Large intestine (tissue), 12 donors: ENCODE measurements at places on chromosomes 4 and X.

- H3K4me1 ChIP-seq: peaks cover 14% of the 10 kb centered on the region
- H3K36me3 ChIP-seq: no peaks in the 10 kb centered on the region
- H3K27ac ChIP-seq: no peak overlapping the region
- no peaks in the 10 kb centered on the region for H3K27me3 ChIP-seq
- no peak for DNase-seq
Observed at GRCh38 chr4:81884986-81885385, 413.3 kb upstream of the RASGEF1B start.

GRCh38 chrX:111041018-111041462 is 55.0 kb upstream of the PAK3 start:
- H3K4me1 ChIP-seq: no peaks in the 10 kb centered on the region
- no peak overlapping the region for H3K4me3 ChIP-seq
- no peaks in the 10 kb centered on the region for H3K27me3 ChIP-seq
- DNase-seq: no peak
- no peaks in the 10 kb centered on the region for H3K36me3 ChIP-seq

- no peak for DNase-seq
- H3K36me3 ChIP-seq: no peaks in the 10 kb centered on the region
- H3K4me3 ChIP-seq: no peak overlapping the region
- no peaks in the 10 kb centered on the region for H3K27me3 ChIP-seq
- peaks cover 3% of the 10 kb centered on the region for H3K4me1 ChIP-seq
Observed at GRCh38 chrX:69150281-69150960, 14.8 kb downstream of the PJA1 start.

- no peak overlapping the region for H3K27ac ChIP-seq
- no peaks in the 10 kb centered on the region for H3K27me3 ChIP-seq
- H3K36me3 ChIP-seq: no peaks in the 10 kb centered on the region
- DNase-seq: no peak
- no peaks in the 10 kb centered on the region for H3K4me1 ChIP-seq
- H3K4me3 ChIP-seq: no peak overlapping the region
Observed at GRCh38 chr4:155972098-155972497, 18.4 kb upstream of the CTSO start.

- H3K27me3 ChIP-seq: no peaks in the 10 kb centered on the region
- no peak for DNase-seq
- no peak overlapping the region for H3K4me3 ChIP-seq
- no peak overlapping the region for H3K27ac ChIP-seq
- no peaks in the 10 kb centered on the region for H3K4me1 ChIP-seq
- no peaks in the 10 kb centered on the region for H3K36me3 ChIP-seq
Observed at GRCh38 chr4:166519774-166520173, 646.7 kb downstream of the TLL1 start.

GRCh38 chr4:76990288-76991080 is 40.9 kb downstream of the SEPTIN11 start:
- H3K4me3 ChIP-seq: no peak overlapping the region
- peaks cover 3% of the 10 kb centered on the region for H3K36me3 ChIP-seq
- no peaks in the 10 kb centered on the region for H3K27me3 ChIP-seq
- H3K27ac ChIP-seq: no peak overlapping the region

DNA sequence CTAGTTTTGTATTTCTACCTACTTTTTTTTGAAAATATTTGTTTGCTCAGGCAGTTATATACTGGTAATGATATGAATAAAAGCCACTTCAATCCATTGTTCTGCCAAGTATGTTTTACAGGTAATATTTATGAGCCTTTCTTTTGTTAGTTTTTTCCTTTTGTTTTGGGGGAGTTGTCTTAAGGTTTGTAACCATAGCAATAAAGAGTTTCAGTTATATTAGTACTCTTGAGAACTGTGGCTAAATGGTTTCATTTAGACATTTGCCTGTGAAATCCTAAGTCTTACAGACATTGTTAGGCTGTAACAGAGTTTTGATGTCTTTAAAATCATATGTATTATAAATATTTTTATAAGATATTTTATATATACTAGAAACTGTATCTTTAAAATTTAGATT is 150.1 kb downstream of the DIPK2B start:
- no peak overlapping the region for H3K27ac ChIP-seq
- H3K4me3 ChIP-seq: no peak overlapping the region
- H3K36me3 ChIP-seq: peaks cover 3% of the 10 kb centered on the region
- H3K4me1 ChIP-seq: no peaks in the 10 kb centered on the region
